ENCODE measurements at places on chromosomes 3 and 15. TPM values are rescaled to one million over a fixed set of nuclear protein-coding genes. Genes with fewer than 3 reads are reported as not detected.

The SCAMP5 gene
- 24.5 TPM for polyA plus RNA-seq

The SNURF gene
- polyA plus RNA-seq, result 8.6 TPM

DNA sequence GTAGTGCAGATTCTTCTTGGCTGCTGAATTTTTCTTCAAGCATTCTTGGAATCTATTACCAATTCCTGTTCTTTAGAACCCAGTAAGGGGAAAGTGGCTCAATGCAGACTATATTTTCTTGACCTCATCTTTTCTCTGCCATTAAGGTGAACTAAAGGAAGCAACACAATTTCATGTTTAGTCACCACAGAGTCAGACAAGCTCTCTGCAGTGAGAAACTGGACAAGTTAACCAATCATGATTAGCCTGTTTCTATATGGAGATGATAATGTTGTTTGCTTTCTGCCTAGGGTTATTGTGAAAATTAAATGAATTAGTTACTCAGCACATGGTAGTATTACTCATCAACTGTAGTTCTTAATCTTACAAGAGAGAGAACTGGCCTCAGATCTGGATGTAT is 1075.1 kb downstream of the AGBL1 start:
- H3K27ac ChIP-seq, result no peak overlapping the region
- no peak for DNase-seq
- H3K27me3 ChIP-seq, result peaks cover 4% of the 10 kb centered on the region
- no peaks in the 10 kb centered on the region for H3K36me3 ChIP-seq

DNA sequence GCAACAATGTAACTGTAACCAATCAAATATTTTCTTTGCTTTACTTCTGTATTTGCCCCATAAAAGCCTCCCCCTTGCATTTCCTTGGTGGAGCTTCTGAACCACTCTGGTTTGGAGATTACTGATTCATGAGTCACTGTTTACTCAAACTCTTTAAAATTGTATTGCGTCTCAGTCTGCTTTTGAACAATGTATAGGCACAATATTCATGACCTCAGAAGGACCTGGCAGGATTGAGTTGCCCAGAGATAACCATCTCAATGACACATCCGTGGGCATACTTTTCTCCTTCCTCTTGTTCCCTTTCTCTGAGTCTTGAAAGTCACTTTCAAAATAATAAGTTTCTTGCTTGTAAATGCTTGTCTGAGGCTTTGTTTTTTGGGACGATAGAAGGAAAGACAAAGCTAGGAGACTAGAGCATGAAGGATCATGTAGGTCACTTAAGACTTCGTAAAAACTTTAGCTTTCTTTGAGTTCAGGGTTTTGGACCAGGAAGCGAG is 57.1 kb upstream of the POU1F1 start:
- no peaks in the 10 kb centered on the region for H3K4me1 ChIP-seq
- H3K4me3 ChIP-seq, result no peak overlapping the region
- no peak for DNase-seq
- H3K36me3 ChIP-seq, result no peaks in the 10 kb centered on the region

GRCh38 chr3:33047842-33048834 is 48.8 kb downstream of the GLB1 start:
- H3K27me3 ChIP-seq, result no peaks in the 10 kb centered on the region
- no peak for DNase-seq
- H3K4me3 ChIP-seq, result no peak overlapping the region
- no peaks in the 10 kb centered on the region for H3K4me1 ChIP-seq
- H3K27ac ChIP-seq, result no peak overlapping the region

- no peak for DNase-seq
- no peak overlapping the region for H3K4me3 ChIP-seq
- no peaks in the 10 kb centered on the region for H3K4me1 ChIP-seq
These were observed 4.5 kb upstream of the CAPN3 start for GRCh38 chr15:42354824-42355223.

DNA sequence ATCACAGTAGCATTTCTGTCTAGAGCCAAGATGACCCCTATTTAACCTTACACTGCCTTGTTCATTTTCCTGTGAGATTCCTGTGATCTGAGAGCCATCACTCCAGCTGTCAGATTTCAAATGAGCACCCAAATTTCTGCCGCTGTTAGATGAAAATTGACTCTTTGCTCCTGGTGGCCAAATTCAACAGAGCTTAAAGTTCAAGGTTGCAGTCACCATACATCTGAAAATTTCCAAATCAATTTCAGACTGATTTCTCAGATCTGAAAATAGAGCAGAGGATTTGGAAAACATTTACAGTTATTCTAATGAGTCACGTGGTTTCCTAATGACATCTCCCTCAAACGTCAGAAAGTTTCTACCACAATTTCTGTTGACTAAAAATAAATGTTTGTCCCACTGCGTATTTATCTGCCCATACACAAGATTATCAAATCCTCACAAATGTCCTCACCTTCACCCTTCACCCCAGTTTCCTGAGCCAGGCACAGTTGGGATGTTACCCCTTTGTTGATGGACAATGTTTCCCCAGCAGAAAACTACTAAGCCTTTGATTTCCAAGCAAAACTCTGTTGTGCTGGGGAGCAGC is 16.4 kb downstream of the HDC start:
- H3K27me3 ChIP-seq, result no peaks in the 10 kb centered on the region
- H3K36me3 ChIP-seq, result no peaks in the 10 kb centered on the region
- DNase-seq, result no peak

DNA sequence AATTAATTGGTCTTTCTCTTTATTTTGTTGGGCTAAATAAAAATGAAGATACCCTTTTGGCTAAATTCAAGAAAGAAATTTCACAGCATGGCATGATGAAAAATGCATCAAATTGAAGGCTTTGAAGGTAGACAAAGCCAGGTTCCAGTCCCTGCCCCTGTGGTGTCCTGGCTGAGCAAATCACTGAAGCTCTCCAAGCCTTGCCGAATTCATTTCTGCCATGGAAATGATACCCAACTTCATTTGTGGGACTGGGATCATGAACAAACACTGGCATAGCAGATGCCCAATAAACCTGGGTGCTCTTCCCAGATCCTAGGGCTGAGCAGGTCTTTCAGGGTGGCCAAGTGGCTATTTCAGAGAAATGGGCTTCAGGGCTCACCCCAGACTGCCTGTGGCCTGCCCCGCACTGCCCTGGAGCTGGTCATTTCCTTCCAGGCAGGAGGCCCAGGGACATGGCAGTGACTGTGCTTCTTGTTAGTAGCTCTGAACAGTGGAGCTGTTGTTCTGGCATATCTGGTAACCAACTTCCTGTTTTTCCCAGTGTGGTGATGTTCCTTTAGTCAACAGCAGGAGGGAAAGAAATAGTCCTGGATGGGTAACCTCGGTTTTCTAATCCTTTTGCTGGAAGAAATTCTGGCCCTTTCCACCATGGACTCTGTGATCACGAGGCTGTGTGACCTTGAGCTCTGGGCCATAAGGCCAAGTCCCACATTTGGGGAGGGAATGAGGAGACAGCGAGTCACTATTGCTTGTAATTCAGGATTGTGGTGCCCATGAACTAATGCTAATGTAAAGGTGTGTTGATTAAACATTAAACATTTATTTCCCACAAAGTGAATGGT is 47.6 kb downstream of the CTDSPL start:
- no peaks in the 10 kb centered on the region for H3K27me3 ChIP-seq
- H3K4me1 ChIP-seq, result no peaks in the 10 kb centered on the region
- H3K4me3 ChIP-seq, result no peak overlapping the region
- no peaks in the 10 kb centered on the region for H3K36me3 ChIP-seq
- no peak for DNase-seq

DNA sequence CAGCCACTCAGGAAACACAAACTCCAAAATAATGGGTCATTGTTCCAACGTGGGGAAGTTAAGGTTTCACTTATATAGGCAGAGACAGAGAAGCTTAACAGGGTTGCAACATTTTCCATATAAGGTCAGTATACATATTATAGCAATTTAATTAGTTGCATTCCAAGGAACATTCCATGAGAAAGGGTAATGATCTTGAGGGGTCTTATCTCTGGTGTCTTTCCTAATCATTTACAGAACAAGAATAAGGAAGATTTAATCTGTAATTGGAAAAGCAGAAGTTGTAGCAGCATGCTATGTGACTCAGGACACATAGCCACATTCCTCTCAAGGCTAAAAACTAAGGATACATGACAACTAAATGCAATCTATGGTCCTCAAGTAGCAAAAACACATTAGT is 4.9 kb downstream of the MNS1 start:
- no peaks in the 10 kb centered on the region for H3K36me3 ChIP-seq
- no peak for DNase-seq
- peaks cover 3% of the 10 kb centered on the region for H3K4me1 ChIP-seq
- no peak overlapping the region for H3K4me3 ChIP-seq
- H3K27ac ChIP-seq, result no peak overlapping the region

DNA sequence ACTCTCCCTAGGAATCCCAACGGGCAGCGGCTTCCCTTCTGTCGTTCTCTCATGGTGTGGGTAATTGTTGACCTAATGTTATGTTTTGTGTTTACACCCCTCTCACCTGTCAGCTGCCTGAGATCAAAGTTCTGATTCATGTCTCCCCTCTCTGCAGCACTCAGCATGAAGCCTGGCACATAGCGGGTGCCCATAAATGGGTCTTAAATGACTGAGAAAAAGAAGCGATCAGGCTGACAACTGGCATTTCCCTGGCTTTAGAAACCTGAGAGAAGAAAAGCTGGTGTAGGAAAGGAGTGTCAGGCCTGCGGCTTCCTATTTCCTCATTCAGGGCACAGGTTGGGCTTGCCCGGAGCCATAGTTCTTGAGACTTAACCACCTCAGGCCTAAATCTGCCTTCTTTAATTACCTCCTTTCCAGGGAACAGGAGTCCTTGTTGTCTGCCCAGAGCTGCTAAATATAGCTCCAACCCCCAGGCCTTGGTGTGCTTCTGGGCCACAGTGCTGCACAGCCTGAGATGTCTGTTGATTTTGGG is 31.8 kb downstream of the LPP start:
- H3K27me3 ChIP-seq, result no peaks in the 10 kb centered on the region
- peaks cover 39% of the 10 kb centered on the region for H3K4me1 ChIP-seq
- H3K4me3 ChIP-seq, result no peak overlapping the region

- H3K4me3 ChIP-seq, result no peak overlapping the region
- H3K27ac ChIP-seq, result no peak overlapping the region
- H3K36me3 ChIP-seq, result no peaks in the 10 kb centered on the region
- no peaks in the 10 kb centered on the region for H3K27me3 ChIP-seq
- H3K4me1 ChIP-seq, result peaks cover 4% of the 10 kb centered on the region
These were observed 42.7 kb downstream of the SH3BP5 start for GRCh38 chr3:15289661-15290060.

DNA sequence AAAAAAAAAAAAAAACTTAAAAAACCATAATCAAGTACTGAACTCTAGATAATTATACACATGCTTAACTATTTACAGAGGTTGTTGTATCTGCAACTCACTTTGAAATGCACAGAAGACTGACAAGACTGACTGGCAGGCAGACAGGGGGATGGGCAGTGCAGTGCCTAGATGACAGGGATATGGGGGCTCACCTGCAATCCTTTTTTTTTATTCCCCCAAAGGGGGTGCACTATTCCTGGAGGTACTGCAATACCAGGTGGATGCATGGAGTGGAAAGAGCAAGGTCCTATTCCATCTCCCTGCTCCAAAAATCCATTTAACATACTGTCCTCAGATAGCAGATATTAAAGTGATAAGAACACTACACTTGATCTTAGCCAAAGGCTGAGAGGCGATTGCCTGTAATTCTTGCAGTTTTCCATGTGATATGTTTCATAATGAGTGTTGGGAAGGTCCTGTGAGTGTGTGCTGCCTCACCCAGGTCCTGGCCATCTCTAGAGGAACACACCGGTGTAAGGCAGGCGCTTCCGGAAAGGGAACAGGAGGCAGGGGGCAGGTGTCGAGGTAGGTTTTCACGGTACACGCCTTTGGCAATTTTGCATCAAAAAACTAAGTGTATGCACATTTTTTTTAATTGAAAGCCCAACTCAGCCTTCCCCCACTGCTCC is 22.7 kb downstream of the SEC61A1 start:
- no peaks in the 10 kb centered on the region for H3K36me3 ChIP-seq
- no peak for DNase-seq
- H3K27ac ChIP-seq, result peak overlapping the region; percentile 55
- H3K4me1 ChIP-seq, result peaks cover 8% of the 10 kb centered on the region
- H3K4me3 ChIP-seq, result no peak overlapping the region

DNA sequence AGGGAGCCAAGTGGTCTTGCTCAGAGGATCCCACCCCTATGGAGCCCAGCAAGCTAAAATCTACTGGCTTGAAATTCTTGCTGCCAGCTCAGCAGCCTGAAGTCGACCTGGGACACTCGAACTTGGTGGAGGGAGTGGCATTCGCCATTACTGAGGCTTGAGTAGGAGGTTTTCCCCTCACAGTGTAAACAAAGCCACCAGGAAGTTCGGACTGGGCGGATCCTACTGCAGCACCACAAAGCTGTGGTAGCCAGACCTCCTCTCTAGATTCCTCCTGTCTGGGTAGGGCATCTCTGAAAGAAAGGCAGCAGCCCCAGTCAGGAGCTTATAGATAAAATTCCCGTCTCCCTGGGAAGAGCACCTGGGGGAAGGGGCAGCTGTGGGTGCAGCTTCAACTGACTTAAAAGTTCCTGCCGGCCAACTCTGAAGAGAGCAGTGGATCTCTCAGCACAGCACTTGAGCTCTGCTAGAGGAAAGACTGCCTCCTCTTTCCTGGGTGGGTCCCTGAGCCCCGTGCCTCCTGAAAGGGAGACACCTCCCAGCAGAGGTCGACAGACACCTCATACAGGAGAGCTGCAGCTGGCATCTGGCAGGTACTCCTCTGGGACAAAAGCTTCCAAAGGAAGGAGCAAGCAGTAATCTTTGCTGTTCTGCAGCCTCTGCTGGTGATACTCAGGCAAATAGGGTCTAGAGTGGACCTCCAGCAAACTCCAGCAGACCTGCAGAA is 576.3 kb upstream of the NECTIN3 start:
- H3K4me3 ChIP-seq, result no peak overlapping the region
- no peaks in the 10 kb centered on the region for H3K4me1 ChIP-seq
- DNase-seq, result no peak

DNA sequence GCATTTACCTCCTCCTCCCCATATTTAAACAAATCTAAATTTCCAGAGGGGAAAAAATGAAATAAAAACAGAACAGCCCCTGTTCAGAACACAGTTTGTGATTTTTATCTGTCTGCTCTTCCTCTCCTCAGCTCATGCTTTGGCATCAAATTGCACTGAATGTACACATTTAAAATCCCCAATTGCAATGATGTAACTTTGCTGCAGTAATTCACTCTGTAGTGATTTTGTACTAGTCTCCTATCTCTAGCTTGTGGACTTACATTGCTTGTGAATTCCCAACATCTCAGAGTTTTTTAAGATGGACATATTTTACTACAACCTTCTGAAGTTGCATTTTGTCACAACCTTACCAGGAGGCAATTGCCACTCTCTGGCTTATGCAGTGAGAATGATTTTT is 81.6 kb upstream of the ROBO2 start:
- no peak overlapping the region for H3K27ac ChIP-seq
- H3K4me1 ChIP-seq, result peaks cover 4% of the 10 kb centered on the region
- H3K4me3 ChIP-seq, result no peak overlapping the region
- DNase-seq, result no peak
- H3K36me3 ChIP-seq, result no peaks in the 10 kb centered on the region
- H3K27me3 ChIP-seq, result no peaks in the 10 kb centered on the region

DNA sequence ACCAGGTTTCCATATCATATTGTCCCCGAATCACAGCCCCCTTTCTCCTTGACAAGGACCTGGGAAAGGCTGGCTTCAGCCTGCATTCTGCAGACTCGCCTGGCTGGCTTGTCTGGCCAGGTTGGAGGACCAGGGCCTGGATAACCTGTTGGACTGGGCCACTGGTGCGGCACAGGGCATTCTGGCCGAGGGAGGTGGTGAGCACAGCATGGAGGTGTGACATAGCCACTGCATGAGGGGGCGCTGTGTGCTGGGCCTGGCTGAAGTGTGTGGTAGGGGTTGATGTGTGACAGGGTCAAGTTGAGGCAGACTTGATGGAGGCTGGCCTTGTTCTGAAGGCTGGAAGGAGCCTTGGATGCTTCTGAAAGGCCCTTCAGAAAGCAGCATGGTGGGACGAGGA is 2.9 kb downstream of the ESYT3 start:
- no peaks in the 10 kb centered on the region for H3K27me3 ChIP-seq
- no peaks in the 10 kb centered on the region for H3K36me3 ChIP-seq
- H3K4me3 ChIP-seq, result no peak overlapping the region

Data from pancreas (tissue), 10 donors.